ENCODE measurements at places on chromosomes 5 and 9. TPM values are rescaled to one million over a fixed set of nuclear protein-coding genes. Genes with fewer than 3 reads are reported as not detected.

Gene CATSPER3
- not detected for total RNA-seq

Gene SLC34A1
- 0.19 TPM for total RNA-seq

Gene BTNL3
- not detected for total RNA-seq

Gene PTPRD
- 1.9 TPM for total RNA-seq

Gene ANGPTL2
- total RNA-seq = 1.2 TPM

Gene PCDHB8
- 0.74 TPM for total RNA-seq

Gene SHOC1
- 0.37 TPM for total RNA-seq

Gene AQP3
- total RNA-seq = 0.08 TPM

Gene SPINK9
- not detected for total RNA-seq

Gene F12
- 6.0 TPM for total RNA-seq

Gene GAPVD1
- 48.9 TPM for total RNA-seq

Gene DEPDC1B
- 21.5 TPM for total RNA-seq

Gene BARHL1
- total RNA-seq = not detected

Gene NR2F1
- total RNA-seq = 0.48 TPM

Gene KCTD16
- total RNA-seq = 0.03 TPM

Gene CDH6
- total RNA-seq = not detected

Gene PHF24
- 1.3 TPM for total RNA-seq

Gene PAEP
- 41.1 TPM for total RNA-seq

Gene PCDHGB6
- 0.40 TPM for total RNA-seq

Gene SLC6A7
- total RNA-seq = not detected

Gene ZNF474
- total RNA-seq = not detected

Gene TEX48
- total RNA-seq = not detected

Gene GPX3
- total RNA-seq = 1.2 TPM

Gene PCDHB12
- total RNA-seq = 0.42 TPM

Measured in SK-MEL-5 (cell line).